Activated CD4-positive, alpha-beta memory T cell treated with anti-CD3 and anti-CD28 coated beads, Interleukin-2, amount 10 ng/mL, durations not matched to agents 7 days and 5 days (primary cell): ENCODE measurements at places on chromosomes 6 and 20. TPM values are rescaled to one million over a fixed set of nuclear protein-coding genes. Genes with fewer than 3 reads are reported as not detected.

SLPI gene
- 0.40 TPM for total RNA-seq

GRCh38 chr6:7119272-7119801, 11.6 kb downstream of the RREB1 start:
- H3K36me3 ChIP-seq = peaks cover 29% of the 10 kb centered on the region
- no peak overlapping the region for H3K27ac ChIP-seq
- H3K27me3 ChIP-seq = no peaks in the 10 kb centered on the region
- no peak overlapping the region for H3K4me3 ChIP-seq
- DNase-seq = no peak
- H3K4me1 ChIP-seq = peaks cover 32% of the 10 kb centered on the region

GRCh38 chr6:14889188-14889587, 356.7 kb upstream of the JARID2 start:
- no peak overlapping the region for H3K27ac ChIP-seq
- no peak for DNase-seq
- H3K4me1 ChIP-seq = no peaks in the 10 kb centered on the region
- peaks cover 5% of the 10 kb centered on the region for H3K36me3 ChIP-seq

GRCh38 chr20:35005463-35005961, 49.8 kb downstream of the MYH7B start:
- no peak overlapping the region for H3K4me3 ChIP-seq
- DNase-seq = no peak
- peaks cover 7% of the 10 kb centered on the region for H3K4me1 ChIP-seq
- H3K36me3 ChIP-seq = peaks cover 58% of the 10 kb centered on the region
- H3K27me3 ChIP-seq = no peaks in the 10 kb centered on the region

- no peaks in the 10 kb centered on the region for H3K36me3 ChIP-seq
- no peak overlapping the region for H3K4me3 ChIP-seq
- no peak overlapping the region for H3K27ac ChIP-seq
- DNase-seq = peak; percentile 9
These were observed 5.2 kb downstream of the EBF4 start for GRCh38 chr20:2697768-2698167.

DNA sequence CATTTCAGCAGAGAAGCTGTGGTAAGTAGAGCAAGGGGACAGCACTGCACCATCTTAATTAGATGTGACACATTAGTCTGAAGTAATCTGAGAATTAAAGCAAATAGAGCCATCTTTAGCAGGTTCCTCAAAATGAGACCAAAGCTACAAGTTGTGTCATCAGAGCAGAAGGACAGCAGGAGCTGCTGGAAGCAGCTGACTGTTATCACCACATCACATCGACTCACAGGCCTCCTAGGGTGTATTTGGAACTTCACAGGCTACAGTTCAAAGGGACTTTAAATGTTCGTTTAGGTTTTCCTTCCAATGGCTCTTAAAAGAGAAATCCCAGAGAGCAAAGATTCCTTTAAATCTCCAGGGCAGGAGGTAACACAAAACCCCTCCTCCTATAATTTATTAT, 69.5 kb downstream of the LCA5 start:
- no peak overlapping the region for H3K27ac ChIP-seq
- H3K36me3 ChIP-seq = no peaks in the 10 kb centered on the region
- no peaks in the 10 kb centered on the region for H3K4me1 ChIP-seq
- H3K4me3 ChIP-seq = no peak overlapping the region

DNA sequence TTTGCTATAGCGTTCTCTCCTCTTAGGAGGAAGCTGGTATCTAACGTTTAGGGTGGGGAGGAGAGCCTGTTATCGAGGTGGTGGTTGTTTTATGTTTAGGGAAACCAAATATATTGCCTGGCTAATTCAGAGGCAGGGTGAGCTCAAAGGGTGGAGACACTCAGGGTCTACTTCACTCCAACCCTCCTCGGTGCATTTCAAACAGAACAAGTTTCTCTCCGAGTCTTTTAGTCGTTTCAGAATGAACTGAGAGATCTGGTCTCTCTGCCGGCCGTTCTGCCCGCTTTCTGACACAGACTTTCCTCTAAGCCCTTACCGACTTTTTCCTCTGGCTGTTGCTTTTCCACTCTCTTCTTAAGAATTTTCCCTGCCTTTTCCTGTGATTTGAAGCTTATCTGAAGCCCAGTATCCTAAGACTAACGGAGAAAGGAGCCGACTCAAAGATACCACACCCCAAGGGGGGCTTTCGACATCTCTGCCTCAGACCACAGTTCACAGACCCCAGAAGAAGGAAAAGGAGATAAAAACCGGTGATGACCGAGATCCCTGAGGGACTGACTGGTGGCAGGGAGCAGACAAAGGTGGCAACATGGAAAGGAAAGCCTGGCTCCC, 865 bp downstream of the STK38 start:
- peak overlapping the region; percentile 92 for H3K27ac ChIP-seq
- H3K4me1 ChIP-seq = peaks cover 42% of the 10 kb centered on the region
- H3K27me3 ChIP-seq = no peaks in the 10 kb centered on the region
- H3K4me3 ChIP-seq = peak overlapping the region; percentile 96
- peaks cover 39% of the 10 kb centered on the region for H3K36me3 ChIP-seq
- DNase-seq = peak; percentile 32

GRCh38 chr6:90411292-90411781, 114.7 kb upstream of the BACH2 start:
- peaks cover 2% of the 10 kb centered on the region for H3K27me3 ChIP-seq
- H3K36me3 ChIP-seq = peaks cover 25% of the 10 kb centered on the region
- H3K4me3 ChIP-seq = peak overlapping the region; percentile 8
- H3K4me1 ChIP-seq = peaks cover 92% of the 10 kb centered on the region
- peak overlapping the region; percentile 97 for H3K27ac ChIP-seq

GRCh38 chr6:136751522-136751956, 40.7 kb downstream of the MAP3K5 start:
- peaks cover 78% of the 10 kb centered on the region for H3K4me1 ChIP-seq
- peaks cover 35% of the 10 kb centered on the region for H3K36me3 ChIP-seq
- H3K27me3 ChIP-seq = no peaks in the 10 kb centered on the region
- DNase-seq = peak; percentile 55
- H3K4me3 ChIP-seq = peak overlapping the region; percentile 51
